Activated T-cell treated with anti-CD3 and anti-CD28 coated beads, Interleukin-2, amount 50 U/mL, for 72 hours (primary cell): ENCODE measurements at places on chromosomes 1 and 21. TPM values are rescaled to one million over a fixed set of nuclear protein-coding genes. Genes with fewer than 3 reads are reported as not detected.

DNA sequence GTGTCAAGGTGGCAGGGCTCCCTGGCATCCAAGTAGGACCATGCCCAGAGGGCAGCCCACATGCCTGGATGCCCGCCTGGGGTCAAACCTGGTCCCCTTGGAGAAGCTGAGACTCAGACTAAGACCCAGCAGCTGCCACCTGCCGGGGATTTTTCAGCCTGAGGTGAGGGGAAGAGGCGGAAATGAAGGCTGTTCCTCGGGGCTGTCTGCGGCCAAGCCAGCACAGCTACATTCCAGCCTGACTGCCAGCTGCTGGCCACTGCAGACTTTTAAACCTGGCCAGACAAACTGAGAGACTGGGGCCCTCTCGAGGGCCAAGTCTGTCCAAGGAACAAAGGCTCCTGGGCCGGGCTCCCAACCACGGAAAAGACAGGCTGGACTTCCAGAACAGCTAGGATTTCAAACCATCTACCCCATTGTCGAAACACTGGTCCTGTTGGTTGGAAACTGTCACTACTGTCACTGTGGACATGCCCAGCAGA is 21.9 kb upstream of the PLEKHG5 start:
- no peak for DNase-seq

GRCh38 chr1:226308166-226308722 is 720 bp downstream of the LIN9 start:
- DNase-seq: no peak

DNA sequence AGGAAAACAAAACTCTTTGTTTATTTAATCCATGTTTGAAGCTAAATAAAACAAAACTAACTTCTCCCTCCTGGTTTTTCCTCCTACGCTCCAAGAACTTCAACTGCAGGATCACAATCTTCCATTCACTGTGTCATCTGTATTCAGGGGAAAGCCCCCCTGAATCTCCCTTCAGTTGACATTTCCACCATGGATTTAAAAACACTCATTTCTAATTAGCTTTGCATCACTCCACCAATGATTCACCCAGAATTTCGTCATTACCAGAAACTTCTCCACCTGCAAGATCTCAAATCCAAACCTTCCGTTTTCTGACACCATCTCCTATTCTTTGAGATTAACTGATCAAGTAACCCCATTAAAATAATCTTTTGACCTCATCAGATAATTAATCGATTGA is 10.9 kb upstream of the RGS5 start:
- DNase-seq: no peak

- no peak for DNase-seq
Observed at GRCh38 chr1:7152655-7153054, 367.4 kb downstream of the CAMTA1 start.

GRCh38 chr1:228341450-228341813 is 65.2 kb downstream of the TRIM11 start:
- DNase-seq: no peak

GRCh38 chr1:38153778-38154470 is 107.3 kb upstream of the POU3F1 start:
- DNase-seq: no peak

GRCh38 chr1:167439301-167439988 is 78.9 kb downstream of the CD247 start:
- peak; percentile 42 for DNase-seq

DNA sequence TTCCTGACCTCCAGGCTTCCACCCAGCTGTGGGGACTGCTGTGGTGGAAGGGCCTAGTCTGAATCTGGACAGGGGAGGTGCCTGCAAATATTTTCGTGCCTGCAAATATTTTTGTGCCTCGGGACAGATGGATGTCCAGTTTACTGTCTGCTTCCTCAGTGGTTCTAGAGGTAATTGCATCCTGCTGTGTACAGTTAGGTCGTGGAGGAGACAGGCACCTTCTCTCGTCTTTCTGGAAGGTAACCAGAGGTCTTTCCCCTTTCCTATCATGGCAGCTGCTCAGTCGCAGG is 53.8 kb upstream of the TINAGL1 start:
- no peak for DNase-seq

GRCh38 chr1:9239622-9240401 is 5.2 kb downstream of the H6PD start:
- DNase-seq: peak; percentile 68

DNA sequence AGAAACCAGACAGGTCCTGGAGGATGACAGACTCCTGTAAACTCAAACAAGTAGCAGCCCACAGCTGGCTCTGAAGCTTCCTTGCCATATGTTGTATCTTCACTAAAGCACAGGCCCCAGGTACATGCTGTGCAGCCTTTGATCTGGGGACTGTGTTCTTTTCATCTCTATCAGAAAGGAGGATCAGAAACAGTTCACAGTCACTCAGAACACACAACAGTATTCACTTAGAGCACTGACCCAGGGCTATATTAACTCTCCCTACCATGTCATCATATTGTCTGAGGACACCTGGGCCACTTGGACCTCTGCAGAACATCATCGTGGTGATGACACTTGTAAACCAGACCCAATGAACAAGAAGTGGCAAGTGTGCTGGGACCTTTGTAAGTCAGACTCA is 222.0 kb downstream of the SETD4 start:
- DNase-seq: no peak

GRCh38 chr1:209134001-209134400 is 449.5 kb upstream of the CAMK1G start:
- DNase-seq: no peak

DNA sequence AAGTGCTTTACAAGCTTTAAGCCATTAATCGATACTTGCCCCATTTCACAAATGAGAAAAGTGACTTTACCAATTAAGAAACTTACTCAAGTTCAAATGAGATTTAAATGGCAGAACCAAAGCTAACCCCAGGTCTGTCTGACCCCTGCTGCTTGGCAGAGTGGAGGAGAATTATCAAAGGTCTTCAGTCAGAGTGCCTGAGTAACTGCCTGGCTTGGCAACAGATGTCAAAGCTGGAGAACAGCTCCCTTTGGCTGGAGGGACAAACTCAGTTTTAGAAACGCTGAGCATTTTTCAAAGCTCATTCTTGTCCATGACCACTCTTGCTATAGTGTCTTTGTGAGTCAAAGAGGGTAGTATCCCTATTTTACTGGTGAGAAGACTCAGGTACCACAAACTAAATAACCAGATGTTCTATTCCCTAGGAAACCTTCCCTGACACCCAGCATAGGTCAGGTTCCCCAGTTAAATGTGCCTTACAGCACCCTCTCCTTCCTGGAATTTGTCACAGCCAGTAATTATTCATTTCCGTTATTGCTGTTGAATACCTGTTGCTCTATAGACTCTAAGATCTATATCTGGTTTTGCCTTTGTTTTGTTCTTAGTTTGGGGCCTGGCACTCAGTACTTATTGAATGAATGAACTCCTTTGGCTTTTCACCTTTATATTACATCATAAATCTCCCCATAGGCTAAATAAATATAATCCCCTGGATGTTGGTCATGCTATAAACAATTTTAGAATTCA is 5.0 kb upstream of the BCAR3 start:
- DNase-seq: no peak

DNA sequence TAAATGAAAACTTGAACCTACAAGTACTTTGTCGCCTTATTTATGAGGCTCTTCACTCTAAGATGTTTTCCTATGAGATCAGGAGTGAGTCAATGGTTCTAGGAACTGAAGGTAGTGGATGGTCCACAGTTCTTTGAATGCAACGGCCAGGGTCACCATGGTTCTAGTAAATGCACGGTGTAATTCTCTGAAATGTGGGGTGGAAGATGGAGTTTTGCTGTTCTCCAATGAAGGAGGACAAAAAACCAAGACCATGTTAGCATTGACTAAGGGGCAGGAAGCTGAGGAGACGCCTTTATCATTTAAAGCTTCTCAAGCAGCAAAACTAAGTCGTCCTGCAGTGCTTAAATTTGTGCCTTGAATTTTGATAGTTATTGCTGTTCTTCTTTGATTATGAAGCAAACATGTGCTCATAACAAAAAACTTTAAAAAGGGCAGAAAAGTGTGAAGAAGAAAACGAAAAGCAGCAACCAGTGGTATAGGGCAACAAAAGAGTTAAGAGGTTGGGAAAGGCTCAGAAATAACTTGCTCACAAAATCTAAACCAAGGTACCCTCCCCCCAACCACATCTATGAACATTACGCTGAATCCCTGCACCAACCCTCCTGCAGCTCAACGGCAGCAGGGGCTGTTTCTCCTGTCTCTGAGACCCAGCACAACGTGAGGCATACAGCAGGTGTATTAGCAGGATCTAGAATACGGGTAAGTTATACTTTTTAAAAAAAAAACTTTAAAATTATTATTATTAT is 85.0 kb downstream of the MRPL37 start:
- peak; percentile 48 for DNase-seq

- DNase-seq: no peak
Observed at GRCh38 chr1:245810789-245811337, 656.1 kb downstream of the KIF26B start.

- peak; percentile 41 for DNase-seq
Observed at GRCh38 chr1:160437432-160438316, 37.3 kb downstream of the VANGL2 start.

GRCh38 chr1:22709891-22710700 is 543 bp upstream of the EPHB2 start:
- peak; percentile 56 for DNase-seq

DNA sequence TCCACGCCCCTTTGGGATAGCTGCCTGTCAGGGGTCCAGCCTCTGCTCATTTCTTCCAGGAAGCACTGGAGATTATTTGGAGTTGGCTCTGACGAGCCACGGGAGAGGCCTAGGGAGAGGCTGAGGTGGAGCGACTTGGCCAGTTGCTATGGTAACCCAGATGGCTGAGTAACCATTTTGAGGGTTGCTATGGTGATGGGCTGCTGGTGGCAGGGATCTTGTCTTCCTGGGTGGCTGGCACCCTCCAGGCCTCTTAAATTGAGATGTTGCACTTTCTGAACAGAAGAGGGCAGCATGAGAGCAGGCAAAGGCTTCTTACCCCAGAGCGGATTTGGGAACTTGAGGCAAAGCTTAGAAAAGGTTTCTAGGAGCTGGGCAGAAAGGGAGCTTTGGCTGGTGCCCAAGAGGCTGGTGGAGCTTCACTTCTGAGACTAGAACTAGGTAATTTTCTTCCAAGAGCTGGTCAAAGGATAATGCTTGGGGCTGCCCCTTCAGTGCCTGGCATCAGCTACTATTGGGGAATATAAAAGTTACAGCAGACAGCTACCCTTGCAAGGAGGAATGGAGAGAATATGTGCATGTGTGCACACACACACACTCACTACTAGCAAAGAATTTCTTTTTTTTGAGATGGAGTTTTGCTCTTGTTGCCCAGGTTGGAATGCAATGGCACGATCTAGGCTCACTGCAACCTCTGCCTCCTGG is 72.5 kb downstream of the NDUFS5 start:
- peak; percentile 62 for DNase-seq

DNA sequence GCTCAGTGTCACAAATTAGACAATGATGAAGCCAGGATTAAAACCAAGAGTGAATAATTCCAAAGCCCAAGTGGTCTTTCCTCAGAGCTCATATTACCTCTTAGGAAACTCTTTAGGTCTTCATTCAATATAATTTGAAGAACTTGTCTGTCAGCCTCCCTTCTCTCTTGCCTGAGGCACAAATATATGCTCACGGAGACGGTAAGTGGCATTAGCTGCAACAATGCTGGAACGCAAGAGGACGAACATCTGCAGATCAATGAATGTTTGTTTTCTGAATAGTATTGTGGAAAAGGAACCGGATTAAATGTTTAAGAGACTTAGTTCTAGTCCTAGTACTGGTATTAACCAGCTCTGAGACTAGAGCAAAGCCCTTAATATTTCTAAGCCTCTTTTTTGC is 39.7 kb upstream of the LYST start:
- no peak for DNase-seq

GRCh38 chr21:41232013-41232412 is 64.1 kb downstream of the BACE2 start:
- DNase-seq: no peak

DNA sequence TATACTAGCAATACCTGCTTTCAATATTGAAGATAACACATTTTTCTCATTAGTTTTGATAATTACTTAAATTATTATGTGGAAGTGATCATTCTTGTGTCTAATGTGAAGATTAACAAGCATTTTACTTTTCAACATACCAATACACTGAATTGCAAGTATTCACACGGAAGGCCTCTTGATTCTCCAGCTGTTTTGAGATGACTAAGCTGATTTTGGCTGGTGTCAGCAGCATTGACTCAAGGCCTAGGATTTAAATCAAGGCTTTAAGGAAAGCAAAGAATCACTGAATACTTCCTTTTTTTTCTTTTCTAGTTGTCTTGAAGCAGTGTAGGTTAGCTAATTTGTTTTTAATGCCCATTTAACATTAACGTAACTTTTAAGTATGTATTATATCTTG is 373.7 kb downstream of the SRGAP2C start:
- DNase-seq: no peak

DNA sequence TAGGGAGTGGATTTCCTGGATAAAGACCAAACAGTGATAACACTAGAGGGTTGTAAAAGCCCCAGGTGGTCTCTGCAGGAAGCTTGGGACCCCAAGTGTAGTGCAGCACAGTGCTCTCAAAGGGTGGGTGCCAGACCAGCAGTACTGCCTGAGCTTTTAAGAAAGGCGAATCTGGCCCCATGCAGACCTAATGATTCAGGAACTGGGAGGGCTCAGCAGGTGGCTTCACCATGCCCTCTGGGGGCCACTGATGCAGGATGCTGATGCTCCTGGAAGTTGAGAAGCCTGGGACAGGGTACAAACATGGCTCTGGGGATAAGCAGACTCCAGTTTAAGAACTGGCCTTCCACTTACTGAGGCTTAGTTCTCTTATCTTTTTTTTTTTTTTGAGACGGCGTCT is 29.1 kb upstream of the NEK2 start:
- DNase-seq: no peak

DNA sequence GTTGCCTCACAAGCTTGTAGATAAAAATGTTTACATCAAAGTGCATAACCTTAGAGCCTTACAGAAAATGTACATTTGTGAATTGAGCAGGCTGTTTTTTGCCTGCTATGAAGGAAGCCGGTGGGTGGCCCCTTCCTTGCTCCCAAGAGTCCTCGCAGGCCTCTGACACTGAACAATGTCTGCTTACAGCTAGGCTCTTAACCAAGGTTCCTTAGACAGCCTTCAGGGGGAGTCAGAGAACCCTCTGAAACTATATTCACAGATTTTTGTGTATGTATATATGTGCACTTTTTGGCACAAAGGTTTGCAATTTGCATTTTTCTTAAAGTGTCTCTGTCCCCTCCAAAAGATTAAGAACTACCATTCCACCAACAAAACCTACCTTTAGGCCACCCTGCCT is 282.6 kb downstream of the BARHL2 start:
- no peak for DNase-seq

DNA sequence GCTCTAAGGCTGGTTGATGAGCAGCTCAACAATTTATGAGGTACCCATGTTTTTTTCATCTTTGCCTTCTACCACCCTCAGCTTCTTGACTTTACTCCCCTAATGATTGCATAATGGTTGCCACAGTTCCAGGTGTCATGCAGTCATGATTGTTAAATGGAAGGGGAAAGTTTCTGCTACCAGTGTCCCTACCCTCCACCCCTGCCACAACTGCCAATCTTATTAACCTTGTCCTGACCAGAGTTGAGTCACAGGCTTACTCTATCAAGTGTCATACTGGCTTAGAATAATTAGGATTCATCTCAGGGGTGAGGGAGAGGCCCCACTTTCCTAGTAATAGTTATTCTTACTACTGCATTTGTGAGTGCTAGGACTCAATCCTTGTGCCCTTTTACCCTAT is 7.9 kb upstream of the FUBP1 start:
- no peak for DNase-seq

The TTC3 gene
- total RNA-seq: 62.4 TPM

The F3 gene
- 0.65 TPM for total RNA-seq

The CFHR1 gene
- not detected for total RNA-seq

The RAB42 gene
- 0.17 TPM for total RNA-seq

The HEATR1 gene
- total RNA-seq: 45.2 TPM

The FMO2 gene
- total RNA-seq: not detected

The KLHDC9 gene
- 7.1 TPM for total RNA-seq

The MMP23B gene
- total RNA-seq: 1.5 TPM

The WNT3A gene
- not detected for total RNA-seq
